ENCODE measurements at places on chromosomes 2 and 18.
A peak's percentile ranks its signal among the peaks of the same experiment; 100 is the strongest.

- no peak for DNase-seq
These were observed 16.2 kb upstream of the CAPN13 start for GRCh38 chr2:30823452-30823851.

DNA sequence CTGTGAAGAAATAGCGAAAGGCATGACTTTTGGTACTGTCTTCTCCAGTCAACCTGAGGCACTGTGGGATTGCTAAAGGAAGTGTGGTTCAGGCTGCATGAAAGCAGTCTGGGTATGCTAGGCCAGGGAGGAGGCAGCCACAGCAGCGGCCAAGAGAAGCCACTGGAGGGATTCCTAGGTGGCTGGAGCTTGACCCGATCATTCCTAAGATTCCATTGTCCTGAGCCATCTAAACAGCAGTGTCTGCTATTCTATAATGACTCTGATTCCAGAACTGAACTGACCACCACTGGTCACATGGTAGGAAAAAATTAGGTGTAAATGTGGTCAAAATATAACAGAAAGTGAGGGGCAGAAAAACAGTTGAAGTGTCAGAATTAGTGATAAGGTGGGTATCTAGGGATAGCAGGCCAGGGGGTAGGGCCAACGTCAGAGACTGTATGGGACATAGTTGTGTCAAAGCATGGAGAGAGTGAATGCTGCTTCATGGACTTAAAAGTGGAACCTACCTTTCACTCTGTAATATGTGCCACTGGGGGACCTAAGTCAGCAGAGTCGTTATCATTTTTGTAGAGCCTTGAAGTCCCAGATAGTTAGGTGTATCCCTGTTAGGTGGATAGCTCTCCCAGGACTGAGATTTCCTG lies 204.6 kb downstream of the CTNNA2 start:
- peak; percentile 32 for DNase-seq

GRCh38 chr2:127096718-127097470 lies 10.1 kb downstream of the BIN1 start:
- no peak for DNase-seq

DNA sequence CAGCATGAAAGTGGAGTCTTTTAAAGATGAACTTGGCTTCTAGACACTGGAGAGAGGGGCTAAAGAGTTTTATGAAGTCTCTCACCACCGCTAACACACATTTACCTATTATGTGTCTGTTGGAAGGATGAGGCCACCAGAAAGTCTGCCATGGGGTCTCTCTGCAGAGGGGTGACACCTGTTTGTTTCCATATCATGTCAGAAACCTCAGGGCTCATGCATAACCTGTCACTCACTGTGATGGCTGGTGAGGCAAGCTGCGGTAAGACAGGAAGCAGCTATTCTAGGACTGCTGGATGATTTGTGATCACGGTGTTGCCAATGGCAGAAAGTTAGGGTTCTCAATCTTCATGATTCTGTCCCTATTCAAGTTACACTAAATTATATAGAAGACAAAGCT lies 60.8 kb upstream of the DNMT3A start:
- DNase-seq, result no peak

DNA sequence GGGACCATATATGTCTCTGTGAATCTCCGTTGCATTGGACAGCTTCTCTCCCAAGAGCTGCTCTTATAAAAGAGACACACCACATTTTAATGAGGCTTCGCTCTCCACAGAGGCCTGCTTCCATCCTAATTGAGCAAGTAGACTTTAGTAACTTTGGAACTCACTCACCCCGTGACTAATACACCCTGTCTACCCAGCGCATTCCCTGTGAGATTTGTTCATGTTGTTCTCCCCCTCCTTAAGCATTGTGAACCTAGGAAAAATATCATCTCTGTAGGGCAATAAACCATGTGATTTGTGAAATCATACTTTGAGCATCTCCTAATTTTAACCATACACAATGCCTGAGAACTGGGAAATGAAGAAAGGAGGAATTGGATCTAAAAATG lies 56.9 kb downstream of the MCFD2 start:
- peak; percentile 89 for DNase-seq

DNA sequence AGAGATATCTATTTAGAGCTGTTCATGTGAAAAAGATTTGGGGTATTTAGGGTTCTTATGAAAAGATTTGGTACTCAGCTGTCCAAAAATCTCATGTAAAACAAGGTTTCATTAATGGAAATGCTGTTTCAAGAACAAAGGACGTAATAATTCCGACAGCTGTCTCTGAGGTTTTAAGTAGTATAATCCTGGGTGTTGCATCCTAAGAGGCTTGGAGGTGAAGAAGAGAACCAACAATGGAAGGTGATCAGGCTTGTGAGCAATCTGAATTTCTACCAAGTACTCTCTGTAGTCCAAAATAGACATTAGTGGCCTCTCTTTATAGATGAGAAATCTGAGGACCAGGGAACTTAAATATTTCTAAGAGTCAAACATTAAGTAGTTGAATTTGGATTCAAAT lies 205.1 kb downstream of the BABAM2 start:
- DNase-seq, result no peak

DNA sequence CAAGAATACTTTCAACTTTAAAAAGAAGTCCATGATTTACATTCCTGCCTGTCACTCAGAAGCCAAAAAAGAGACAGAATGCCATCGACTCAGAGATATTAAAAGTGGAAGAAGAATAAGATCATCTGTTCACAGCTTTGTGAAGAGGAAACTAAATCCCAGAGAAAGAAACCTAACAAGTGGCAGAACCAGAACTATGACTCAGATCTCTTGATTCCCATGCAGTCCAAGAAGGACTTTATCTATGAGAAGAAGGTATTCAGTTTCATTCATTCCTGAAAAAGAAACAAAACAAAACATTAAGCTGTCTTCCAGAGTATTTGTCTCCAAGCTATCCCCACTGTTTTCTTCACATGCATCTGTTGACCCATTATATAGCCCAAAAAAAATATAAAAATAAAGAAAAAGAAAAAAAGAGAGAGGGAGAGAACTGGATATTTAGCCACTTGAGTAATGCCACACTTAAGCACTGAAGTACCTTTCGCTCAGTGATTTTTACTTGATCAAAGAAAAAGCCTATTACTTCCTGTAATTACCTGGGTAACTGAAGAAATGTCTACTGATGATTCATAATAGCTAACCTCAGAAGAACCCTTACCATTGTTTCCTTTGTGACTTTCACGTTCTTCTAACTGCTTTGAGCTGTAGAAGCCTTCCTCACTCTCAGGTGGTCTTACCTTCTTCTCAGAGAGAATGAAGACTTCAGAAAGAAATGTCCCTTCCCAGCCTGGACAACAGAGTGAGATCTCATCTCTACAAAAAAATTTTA lies 17.7 kb upstream of the AKAIN1 start:
- no peak for DNase-seq

- DNase-seq, result no peak
These were observed 91.4 kb upstream of the LGALSL start for GRCh38 chr2:64362562-64363026.

DNA sequence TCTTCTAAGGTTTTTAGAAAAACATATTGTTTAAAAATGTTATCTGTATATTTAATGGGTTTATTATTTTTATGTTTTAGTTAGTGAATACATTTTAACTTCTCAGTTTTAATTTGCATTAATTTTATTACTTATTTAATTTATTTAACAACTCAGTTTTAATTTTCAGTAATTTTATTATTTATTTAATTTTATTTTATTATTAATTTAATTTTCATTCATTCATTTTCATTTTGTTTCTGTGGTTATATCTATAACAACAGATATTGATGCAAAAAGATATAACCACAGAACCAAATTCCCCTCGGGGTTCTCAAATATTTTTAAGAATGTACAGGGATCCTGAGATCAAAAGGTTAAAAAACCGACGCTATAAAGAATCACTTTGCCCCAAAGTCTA lies 23.0 kb downstream of the FAM237A start:
- no peak for DNase-seq

DNA sequence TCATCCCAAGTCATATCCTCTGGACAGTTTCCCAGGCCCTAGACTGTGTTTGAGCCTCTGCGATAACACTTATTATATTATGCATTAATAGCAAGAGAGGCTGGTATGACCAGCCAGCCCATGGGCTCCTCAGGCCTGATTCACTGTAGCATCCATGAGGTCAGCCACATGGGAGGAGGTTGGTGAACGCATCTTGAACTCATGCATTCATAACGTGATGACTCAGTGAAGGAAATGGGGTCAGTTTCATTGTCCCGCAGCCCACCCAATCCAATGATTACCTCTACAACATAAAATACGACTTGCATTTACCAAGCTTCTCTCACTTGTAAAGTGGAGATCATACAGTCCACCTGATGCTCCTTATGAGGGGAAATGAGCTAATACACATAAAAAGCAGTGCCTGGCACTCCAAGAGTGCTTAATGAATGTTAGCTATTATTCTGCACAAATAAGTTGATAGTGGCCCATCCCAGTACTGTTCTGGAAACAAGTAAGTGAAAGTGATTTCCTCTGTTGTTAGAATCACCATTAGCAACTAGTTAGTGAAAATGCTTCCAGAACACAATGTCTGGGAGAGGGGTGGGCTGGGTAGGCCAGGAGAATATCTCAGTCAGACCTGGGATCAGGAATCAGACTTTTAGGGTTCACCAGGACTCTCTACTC lies 46.1 kb upstream of the CELF4 start:
- DNase-seq, result peak; percentile 66

GRCh38 chr2:29462293-29462692 lies 347.1 kb downstream of the CLIP4 start:
- peak; percentile 26 for DNase-seq

- DNase-seq, result no peak
These were observed 48.9 kb upstream of the CCDC85A start for GRCh38 chr2:56134861-56135260.

DNA sequence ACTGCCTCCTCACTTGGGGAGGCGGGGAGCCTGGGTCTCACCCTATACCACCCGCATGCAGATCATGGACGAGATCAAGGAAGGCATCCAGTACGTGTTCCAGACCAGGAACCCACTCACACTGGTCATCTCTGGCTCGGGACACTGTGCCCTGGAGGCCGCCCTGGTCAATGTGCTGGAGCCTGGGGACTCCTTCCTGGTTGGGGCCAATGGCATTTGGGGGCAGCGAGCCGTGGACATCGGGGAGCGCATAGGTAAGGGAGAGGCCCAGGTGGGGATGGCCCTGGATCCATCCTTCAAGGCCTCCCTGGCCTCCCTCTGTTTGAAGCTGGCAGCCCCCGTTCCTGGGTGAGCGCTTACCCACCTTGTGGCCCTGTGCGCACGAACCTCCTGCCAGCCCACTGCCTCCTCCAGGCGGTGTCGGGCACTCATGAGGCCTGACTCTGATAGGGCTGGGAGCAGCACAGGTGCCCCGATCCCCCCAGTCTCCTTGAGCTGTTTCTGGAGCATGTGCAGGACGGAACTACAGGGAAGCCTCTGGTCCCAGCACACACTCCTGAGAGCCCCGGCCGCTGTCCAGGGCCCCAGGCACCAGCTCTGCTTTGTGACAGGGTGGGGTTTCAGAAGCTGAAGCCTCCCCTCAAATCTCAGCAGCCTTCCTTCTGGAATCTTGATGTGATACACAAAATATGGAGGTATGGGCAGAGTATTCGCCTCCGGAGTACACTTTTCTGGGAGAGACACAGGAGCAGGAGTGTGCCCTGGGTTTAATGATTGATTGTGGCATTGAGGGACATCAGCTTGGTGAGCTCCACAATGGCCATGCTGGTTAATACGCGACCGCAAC lies 708 bp downstream of the AGXT start:
- DNase-seq, result no peak

GRCh38 chr18:59916746-59917145 lies 16.9 kb downstream of the PMAIP1 start:
- DNase-seq, result no peak

GRCh38 chr2:239944694-239945551 lies 80.2 kb downstream of the NDUFA10 start:
- DNase-seq, result peak; percentile 11

GRCh38 chr2:31558401-31559295 lies 22.1 kb downstream of the SRD5A2 start:
- peak; percentile 14 for DNase-seq

DNA sequence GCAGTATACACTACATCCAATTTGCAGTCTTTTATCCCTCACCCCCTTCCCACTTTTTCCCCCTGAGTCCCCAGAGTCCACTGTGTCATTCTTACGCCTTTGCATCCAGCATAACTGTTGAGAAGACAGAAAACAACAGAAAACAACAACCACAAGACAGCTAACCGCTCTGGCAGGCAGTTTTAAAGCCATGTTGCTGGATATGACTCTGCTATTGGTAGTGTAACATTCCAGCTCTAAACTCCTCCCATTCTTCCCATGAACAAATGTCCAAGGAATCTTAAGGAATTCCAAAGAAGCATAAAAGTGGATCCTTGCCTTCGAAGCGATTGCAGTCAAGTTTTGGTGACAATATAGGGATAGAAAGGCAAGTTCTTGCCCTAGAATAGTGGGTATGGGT lies 599.1 kb downstream of the NYAP2 start:
- DNase-seq, result peak; percentile 32

GRCh38 chr2:215782965-215783364 lies 230.4 kb downstream of the MREG start:
- no peak for DNase-seq

GRCh38 chr2:73111073-73112025 lies 1.4 kb downstream of the RAB11FIP5 start:
- no peak for DNase-seq

DNA sequence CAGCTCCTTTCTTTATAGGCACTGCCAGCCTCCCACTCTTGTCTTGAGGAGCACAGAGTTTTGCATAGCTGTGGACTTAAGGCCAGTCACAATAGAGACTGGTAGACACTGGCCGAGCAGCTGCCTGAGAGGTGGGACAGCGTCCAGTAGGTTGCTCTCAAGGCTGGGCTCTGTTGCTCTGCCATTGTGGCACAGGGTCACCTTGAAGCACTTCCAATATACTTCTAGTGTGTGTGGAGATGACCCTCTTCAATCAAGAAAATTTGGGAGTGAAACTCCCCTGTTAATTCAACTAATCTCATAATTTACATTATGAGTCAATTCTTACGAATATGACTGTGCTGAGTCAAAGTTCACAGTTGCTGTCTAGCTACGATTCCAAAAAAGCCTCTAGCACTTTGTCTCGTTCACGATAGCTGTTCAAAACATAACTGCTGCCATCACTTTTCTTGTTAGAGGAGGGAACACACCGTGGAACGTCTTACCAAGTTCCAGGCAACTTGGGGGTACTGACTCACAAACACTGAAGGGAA lies 636.2 kb downstream of the EPHA4 start:
- no peak for DNase-seq

- DNase-seq, result no peak
These were observed 8.4 kb downstream of the ITSN2 start for GRCh38 chr2:24351981-24352380.

GRCh38 chr2:217875556-217876252 lies 127.1 kb downstream of the TNS1 start:
- no peak for DNase-seq

DNA sequence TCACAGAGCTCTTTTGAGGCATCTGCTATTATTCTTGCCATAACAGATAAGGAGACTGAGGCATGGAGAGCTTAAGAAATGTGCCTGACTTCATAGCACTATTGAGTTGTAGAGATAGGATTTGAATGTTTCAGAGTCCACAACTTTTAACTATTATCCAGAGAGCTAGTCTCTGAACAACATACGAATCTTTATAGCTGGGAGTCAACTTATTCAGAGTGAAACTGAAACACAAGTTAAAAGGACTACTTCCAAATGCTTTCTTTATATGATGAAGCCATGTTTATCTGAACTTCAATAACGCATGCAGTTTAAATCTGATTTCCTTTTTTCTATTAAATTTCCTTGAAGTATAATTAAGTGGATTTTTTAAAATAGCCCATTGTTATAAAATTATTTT lies 268.8 kb downstream of the IKZF2 start:
- DNase-seq, result no peak

Measured in fibroblast of pulmonary artery (primary cell).